Stimulated activated naive CD8-positive, alpha-beta T cell treated with anti-CD3 and anti-CD28 coated beads, Interleukin-15, Interleukin-2, amounts not matched to agents 100 U/mL and 50 U/mL, for 24 hours (primary cell): ENCODE measurements at places on chromosomes 7 and 10.

DNA sequence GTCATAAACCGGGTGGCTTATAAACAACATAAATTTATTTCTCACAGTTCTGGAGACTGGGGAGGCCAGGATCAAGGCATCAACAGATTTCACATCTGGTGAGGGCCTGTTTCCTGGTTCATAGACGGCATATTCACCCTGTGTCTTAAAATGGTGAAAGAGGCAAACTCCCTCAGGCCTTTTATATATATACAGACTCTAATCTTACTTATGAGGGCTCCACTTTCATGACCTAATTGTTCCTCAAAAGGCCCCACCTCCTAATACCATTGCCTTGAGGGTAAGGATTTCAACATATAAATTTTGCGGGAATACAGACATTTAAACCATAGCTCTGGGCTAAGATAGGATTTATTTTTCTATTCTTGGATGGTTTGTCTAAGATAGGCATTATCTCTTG, 187.2 kb downstream of the PPP1R3A start:
- DNase-seq = no peak

DNA sequence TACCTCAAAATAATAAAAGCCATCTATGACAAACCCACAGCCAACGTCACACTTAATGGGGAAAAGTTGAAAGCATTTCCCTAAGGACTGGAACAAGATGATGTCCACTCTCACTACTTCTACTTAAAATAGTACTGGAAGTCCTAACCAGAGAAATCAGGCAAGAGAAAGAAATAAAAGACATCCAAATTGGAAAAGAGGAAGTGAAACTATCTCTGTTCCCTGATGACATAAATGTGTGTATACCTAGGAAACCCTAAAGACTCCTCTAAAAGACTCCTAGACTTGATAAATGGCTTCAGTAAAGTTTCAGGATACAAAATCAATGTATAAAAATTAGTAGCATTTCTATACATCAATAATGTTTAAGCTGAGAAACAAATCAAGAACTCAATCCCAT, 314.1 kb downstream of the WDR37 start:
- DNase-seq = no peak

DNA sequence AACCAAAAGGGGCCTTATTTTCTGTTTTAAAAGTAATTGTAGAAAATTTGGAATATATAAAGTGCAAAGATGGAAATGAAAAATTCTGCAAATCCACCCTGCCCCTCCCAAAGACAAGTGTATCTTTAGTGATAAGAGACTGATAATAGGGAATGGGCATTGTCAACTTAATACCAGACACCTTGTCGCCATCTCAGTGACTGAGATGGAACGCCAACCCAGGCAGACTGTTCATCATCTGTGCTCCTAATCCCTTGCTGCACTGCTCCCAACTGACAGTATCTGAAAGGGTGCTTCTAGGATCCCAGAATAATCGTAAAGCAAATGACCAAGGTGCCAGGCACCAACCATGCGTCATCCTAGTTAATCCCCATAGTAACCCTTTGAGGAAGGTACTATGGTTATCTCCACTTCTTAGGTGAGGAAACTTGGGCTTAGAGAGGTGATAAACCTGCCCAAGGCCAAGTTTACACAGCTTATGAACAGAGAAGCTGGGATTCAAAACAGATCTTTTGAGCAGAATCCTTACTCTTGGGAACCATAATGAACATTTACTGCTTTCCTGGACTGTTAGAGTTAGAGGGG, 583.7 kb downstream of the GATA3 start:
- DNase-seq = no peak

- DNase-seq = no peak
These were observed 99.3 kb downstream of the CDC14C start for GRCh38 chr7:49023345-49024328.

DNA sequence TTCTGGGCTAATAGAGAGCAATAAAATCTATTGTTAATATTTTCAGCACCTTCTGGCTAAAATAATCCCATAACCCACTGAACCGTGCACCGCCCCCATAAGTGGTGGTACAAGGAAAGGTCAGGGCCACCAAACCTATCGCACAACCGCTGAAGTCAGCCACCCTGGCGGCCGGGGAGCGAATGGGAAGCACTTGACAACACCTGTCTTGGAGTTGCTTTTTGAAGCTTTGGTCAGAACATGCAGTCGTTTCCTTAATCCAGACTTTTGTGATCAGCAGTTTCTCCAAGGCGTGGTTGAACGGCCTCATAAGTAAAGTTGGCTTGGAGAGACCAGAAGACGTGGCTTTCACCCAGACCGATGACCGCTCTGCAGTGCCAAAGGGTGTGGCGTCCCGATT, 97.4 kb downstream of the DNAJB6 start:
- DNase-seq = no peak

DNA sequence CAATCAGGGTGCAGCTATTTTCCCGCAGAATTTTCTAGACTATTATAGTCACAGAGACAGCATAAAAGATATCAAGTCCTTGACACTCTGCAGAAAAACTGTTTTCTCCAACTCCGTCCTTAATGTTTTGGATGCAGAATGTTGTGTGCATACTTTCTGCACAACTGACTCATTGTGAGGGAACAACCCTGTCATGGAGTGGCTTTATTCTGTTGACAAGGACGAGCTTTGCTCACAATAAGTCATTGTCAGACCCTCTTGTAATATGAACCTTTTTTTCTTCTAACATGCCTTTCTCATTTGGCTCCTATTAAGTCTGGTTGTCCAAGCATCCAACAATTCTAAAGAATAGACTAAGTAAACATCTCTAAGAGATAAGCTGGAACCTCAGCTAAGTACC, 17.3 kb downstream of the ABCB4 start:
- no peak for DNase-seq

DNA sequence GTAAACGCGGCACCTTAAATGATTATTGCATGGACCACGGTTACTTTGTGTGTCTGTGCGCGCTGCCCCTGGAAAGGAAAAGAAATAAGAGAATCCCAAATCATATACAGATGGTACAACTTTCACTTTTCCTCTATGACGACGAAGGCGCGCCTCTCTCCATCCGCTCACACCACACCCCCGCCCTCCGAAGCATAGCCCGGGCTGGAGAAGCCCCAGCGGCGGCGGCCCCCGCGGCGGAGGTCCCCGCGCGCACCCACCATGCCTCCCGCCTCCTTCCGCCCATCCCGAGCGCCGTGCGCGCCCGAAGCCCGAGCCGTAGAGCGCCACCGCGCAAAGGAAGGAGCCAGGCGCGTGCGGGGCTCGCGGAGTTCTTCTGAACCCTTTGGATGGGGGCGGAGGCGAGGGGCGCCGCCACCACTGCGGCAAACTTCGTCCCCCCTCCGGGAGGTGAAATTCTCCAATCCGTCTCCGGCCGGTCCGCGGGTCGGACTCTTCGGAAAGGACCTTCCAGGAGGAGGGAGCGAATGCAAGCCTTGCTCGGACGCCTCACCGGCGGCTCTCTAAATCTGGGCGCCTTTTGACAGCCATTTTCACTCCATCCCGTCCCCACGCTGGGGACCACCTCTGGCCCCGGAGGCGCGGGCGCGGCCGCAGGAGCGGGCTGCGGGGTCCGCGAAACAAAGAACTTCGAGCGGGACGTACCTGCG, 588 bp downstream of the GLI3 start:
- DNase-seq = peak; percentile 8

DNA sequence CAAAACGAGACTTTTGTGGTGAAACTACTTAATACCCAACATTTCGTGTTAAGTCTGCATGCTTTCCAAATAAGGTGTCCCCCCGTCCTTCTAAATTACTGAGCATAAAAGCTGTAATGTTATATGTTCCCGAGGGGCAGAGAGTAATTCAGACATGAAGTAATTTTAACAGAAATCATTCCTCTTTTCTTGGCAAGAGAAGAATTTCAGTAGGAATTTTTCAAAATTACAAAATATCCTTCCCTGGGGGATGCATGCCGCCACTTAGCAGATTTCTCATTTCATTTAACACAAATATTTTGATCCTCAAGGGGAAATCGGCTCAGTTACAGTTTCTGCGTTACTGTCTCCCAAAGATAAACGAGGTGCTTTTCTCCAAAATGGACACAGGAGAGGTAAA, 213.2 kb upstream of the RHOBTB1 start:
- no peak for DNase-seq

GRCh38 chr10:109851616-109852474, 71.5 kb downstream of the XPNPEP1 start:
- no peak for DNase-seq

DNA sequence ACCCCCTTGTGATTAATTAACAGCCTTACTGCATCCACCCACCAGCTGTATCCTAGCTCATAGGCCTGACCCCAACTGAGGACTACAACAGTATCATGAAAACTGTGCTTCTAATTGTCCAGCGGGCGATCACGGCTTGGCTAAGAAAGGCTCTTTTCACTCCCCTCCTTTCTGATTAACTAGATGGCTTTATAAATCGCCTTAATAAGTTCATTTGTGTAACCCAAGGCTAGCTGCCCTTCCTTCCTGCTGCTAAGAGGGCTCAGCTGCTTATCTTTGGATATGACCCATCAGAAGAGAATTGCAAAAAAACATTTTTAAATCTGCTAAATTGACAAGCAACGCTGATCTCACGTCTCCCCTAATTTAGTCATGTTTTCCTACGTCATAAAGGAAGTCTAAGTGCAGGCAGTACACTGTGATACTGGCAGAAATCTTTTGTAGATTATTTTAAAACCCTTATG, 163.0 kb upstream of the LAMB4 start:
- DNase-seq = no peak

GRCh38 chr7:29486191-29486700, 77.4 kb upstream of the PRR15 start:
- no peak for DNase-seq

GRCh38 chr7:91408388-91409154, 144.3 kb downstream of the FZD1 start:
- no peak for DNase-seq

DNA sequence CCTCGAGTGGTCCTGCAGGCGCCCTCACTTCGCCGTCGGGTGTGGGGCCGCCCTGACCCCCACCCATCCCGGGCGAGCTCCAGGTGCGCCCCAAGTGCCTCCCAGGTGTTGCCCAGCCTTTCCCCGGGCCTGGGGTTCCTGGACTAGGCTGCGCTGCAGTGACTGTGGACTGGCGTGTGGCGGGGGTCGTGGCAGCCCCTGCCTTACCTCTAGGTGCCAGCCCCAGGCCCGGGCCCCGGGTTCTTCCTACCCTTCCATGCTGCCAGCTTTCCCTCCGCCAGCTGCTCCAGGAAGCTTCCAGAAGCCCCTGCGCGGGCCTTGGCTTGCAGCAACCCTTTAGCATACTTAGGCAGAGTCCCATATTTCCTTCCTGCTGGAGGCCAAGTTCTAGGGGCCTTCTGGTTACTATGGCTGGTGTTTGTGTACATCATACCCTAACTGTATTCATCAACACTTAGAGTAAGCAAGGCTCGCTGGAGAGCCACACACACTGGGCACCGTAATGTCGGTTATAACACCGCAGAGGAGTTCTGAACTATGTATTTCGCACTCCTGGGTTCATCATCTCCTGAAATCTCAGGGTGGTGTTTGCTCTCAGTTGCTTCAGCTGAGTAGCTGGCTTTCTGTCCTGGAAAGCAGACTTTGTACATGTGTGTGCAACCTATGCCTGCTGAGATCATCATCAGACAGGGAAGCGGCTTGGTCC, 471 bp downstream of the MGMT start:
- peak; percentile 14 for DNase-seq

- DNase-seq = no peak
These were observed 39.2 kb upstream of the MKLN1 start for GRCh38 chr7:131288450-131288849.

DNA sequence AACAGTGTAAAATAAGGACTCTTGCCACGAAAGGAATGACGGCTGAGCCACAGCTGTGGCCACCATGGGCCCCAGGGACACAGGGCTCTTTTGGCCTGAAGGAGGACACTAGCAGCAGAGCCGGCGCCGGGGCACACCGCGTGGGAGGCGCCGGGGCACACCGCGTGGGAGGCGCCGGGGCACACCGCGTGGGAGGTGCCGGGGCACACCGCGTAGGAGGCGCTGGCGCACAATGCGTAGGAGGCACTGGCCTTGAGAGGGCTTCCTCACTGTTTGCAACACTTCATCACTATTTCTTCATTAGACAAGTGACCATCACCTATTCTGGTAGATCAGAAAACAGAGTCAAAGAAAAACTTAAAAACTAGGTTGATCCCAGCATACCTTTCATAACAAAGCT, 23.4 kb downstream of the ESYT2 start:
- no peak for DNase-seq

DNA sequence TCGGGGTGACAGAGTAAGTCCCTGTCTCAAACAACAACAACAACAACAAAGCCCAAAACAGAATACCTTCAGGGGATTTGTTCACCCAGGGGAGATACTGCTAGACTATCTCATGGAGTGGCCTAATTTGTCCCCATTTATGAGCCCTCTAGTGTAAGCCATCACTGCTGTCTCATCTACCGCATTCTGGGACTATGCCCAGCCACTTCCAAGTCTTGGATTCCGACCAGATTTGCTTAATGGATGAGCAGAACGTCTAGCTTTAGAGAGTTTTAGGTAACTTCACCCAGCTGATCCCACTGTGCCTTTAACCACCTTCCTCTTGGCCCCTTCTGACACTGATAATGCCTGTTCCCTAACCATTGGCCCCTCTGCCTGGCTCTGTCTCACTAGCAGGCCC, 47.1 kb downstream of the PAPSS2 start:
- DNase-seq = no peak

DNA sequence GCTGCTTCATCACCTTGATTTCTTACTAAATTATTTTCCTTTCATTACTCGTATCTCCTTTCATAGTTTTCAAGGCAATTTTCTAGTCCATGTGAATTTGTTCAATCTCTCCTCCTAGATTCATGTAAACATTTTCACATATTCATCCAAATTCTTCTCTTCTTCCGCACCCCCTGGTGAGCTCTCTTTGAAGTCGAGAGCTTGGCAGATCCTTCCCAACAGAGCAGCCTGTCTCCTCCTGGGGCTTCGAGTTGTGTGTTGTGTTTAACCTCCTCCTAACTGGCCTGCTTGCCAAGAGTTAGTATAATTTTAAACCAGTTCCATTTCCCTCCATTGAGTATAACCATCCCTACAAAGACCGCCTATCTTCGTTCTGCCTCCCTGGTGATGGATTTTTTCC, 272.4 kb upstream of the CELF2 start:
- no peak for DNase-seq

DNA sequence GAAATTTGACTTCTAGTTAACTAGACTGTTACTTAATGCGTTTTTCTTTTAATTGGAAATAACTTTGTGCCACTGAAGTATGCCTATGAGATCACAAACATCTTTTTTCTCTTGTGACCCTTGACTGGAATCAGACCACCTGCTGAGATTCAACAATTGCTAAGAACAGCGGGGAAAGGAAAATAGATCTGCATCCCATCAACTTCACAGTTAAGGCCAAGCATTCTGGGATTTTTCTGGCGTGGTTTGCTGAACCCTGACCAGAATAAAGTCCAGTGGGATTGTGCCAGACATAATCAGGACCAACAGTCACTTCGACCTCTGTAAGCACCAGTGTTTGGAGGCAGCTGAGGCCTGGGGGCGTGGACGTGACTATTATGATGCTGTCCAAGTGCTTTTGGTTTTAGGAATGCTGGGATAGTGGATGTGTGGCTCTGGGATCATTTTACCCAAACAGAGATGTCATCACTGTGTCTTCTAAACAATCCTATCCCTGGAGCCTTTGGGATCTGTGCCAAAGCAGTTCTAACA, 373.3 kb upstream of the PRKCQ start:
- no peak for DNase-seq

- no peak for DNase-seq
These were observed 49.8 kb downstream of the TPK1 start for GRCh38 chr7:144786079-144786478.

GRCh38 chr7:83593921-83594475, 54.9 kb downstream of the SEMA3E start:
- no peak for DNase-seq

GRCh38 chr7:15555381-15555859, 6.4 kb downstream of the AGMO start:
- DNase-seq = no peak
